NK-92 treated with Interleukin-12 subunit alpha and Interleukin-12 subunit beta, amount 100 ng/mL, for 24 hours (cell line): ENCODE measurements at places on chromosomes 5 and 9.

GRCh38 chr5:80894083-80894482, 66.1 kb upstream of the RASGRF2 start:
- no peak for DNase-seq

DNA sequence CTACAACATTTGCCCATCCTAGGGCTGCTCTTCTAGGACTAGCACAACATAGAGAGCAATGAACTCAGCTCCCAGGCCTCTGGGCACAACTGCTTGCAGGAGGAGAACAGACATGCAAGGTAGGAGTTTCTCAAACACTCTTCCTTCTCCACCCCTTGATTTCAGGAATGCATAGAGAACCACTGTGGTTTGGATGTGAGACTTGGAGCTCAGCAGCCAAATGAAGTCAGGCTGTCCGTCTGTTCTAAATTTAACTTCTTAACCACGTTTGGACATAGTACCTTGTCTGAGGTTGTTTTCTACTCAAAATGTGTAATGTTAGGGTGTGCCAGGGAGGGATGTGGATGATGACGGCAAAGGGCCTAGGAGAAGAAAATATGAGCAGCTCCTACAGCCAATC, 515.1 kb upstream of the TNC start:
- DNase-seq: no peak

- DNase-seq: no peak
These were observed 85.8 kb downstream of the FBXO38 start for GRCh38 chr5:148469501-148469935.

GRCh38 chr5:147179562-147180147, 55.2 kb upstream of the STK32A start:
- no peak for DNase-seq

GRCh38 chr5:74262544-74263207, 377.9 kb downstream of the ENC1 start:
- no peak for DNase-seq

GRCh38 chr5:2157372-2157771, 274.6 kb upstream of the IRX4 start:
- no peak for DNase-seq

- no peak for DNase-seq
These were observed 20.2 kb downstream of the RECK start for GRCh38 chr9:36056896-36057295.

DNA sequence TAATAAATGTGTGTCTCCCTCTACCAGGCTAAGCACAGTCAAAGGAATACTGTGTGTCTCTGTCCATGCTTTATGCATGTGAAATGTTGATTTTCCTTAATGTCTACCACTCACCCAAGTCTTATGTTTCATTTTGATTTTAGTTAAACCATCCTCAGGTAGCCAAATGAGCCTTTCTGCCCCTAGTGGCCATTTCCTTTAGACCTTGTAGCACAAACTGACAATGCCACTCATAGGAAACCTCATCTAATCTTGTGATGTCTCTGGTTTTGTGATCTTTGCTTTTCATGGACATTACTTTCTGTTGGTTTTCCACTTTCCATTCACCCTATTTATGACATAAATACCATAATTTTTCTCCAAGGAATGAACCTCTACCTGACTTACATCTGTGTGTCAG, 820.8 kb downstream of the MAT2B start:
- DNase-seq: no peak

DNA sequence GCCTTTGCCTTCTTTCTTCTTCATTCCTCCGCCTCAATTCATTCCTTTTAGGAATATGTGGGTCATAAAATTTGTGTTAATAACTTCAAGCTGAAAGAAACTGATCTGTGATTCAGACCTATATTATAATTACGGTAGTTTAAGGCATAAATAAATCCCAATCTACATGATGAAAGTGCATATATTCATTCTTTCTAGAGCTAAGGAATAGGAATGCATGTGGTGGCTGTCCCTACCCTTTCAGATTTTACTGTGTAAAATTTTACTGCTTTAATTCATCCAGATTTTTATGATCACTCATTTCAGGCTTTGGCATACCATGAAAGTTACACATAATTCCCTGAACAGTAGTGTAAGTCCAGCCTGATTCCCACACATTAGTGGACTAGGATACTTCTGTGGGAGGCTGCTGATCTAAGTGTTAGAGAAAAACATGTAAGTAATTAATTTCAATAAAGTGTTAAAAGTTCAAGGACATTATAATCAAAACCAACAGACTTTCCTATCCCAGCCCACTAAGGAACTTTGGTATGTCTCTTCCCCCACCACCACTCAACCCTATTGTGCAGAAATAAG, 83.1 kb downstream of the HINT1 start:
- no peak for DNase-seq

DNA sequence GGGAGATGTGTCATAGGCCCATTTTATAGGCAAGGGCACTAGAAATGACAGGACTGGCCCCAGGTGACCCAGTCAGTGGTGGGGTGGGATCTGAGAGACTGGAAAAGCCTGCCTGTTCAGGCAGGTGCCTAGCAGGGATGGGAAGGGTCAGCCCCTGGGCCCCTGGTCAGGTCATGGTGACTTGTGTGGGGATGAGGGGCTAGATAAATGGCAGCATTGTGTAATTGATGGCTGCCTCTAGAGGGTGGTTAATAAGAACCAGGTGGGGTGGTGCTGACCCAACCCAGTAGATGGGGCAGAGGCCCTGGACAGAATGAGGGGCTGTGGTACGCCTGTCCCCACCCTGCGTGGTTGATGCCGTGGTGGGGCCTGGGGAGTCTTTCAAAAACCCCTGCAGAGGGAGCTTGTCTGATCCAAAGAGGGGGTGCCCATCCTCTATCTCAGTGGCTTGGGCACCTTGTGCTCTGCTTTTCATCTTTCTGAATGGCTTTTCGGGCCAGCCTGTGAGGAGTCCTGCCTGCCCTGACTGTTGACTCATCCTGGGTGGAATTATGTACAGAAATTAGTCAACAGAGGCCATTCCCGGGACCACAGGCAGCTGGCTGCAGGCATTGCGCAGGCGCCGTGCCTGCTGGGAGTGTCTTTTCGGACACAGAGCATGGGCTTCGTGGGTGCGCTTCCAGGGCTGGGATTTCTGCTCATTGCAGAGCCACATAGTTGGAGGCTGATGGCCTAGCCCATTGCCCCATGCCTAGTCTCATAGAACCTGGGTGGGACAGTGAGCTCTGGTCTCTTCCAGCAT, 93.6 kb upstream of the PITX1 start:
- no peak for DNase-seq

GRCh38 chr5:142110046-142110531, 1.5 kb downstream of the NDFIP1 start:
- DNase-seq: no peak

DNA sequence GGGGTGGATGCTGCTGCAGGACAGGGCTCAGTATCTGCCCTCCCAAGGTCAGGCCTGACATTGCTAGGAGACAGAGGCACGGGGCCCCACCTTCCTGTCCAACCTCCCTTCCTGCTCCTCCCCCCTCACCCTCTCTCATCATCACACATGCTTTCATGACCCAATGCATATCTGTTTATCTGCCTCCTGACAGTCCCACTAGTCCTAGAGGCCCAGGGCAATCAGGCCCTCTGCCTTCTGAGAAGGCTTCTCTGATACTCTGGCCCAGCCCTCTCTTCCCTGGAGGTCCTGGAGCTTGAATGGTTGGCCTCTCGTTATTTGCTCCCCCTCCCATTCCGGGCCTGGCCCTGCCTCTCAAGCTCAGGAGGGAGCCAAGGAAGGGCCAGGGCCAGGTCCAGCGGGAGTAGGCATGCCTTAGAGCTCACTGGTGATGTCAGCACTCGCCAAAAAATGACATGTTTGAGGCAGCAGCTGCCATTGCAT, 90.6 kb upstream of the SAP30L start:
- DNase-seq: no peak

DNA sequence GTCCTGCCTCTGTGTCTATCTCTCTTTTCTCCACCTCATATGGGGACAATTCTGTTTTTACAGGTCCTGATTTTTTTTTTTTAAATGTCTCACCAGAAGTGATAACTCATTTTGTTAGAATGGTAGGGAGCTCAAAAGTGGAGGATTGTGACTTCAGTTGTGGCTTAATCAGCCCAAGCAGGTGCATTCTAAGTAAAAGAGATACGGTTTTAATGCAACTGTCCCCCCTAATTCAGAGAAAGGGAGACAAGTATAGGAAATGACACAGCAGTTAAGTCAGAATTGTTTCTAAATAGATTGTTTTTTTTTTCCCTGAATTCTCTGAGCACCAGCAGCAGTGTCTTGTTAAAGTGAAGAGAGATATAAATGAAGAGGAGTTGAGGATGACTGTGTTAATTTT, 24.5 kb downstream of the MAST4 start:
- no peak for DNase-seq

GRCh38 chr9:120696551-120697230, 17.6 kb downstream of the MEGF9 start:
- DNase-seq: no peak

- no peak for DNase-seq
These were observed 9.0 kb upstream of the CCDC125 start for GRCh38 chr5:69341520-69342161.

DNA sequence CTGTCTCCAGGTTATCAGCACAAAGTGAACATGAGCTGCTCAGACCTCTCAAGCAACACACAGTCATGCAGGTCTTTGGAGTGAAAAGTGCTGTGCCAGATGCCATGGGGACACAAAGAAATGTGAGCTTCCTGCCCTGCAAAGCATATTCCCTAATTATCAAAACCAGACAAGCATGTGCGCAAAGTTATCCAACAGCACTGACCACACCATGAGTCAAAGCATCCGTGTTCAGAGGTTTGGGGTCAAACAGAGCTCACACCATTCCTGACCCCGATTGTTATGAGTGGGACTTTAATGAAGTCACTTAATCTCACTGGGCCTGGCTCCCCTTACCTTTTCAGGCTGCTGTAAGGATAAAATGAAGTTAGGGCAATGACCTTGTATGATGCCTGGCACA, 138.5 kb downstream of the SLIT3 start:
- no peak for DNase-seq

GRCh38 chr5:41695920-41696582, 174.2 kb downstream of the OXCT1 start:
- DNase-seq: no peak

DNA sequence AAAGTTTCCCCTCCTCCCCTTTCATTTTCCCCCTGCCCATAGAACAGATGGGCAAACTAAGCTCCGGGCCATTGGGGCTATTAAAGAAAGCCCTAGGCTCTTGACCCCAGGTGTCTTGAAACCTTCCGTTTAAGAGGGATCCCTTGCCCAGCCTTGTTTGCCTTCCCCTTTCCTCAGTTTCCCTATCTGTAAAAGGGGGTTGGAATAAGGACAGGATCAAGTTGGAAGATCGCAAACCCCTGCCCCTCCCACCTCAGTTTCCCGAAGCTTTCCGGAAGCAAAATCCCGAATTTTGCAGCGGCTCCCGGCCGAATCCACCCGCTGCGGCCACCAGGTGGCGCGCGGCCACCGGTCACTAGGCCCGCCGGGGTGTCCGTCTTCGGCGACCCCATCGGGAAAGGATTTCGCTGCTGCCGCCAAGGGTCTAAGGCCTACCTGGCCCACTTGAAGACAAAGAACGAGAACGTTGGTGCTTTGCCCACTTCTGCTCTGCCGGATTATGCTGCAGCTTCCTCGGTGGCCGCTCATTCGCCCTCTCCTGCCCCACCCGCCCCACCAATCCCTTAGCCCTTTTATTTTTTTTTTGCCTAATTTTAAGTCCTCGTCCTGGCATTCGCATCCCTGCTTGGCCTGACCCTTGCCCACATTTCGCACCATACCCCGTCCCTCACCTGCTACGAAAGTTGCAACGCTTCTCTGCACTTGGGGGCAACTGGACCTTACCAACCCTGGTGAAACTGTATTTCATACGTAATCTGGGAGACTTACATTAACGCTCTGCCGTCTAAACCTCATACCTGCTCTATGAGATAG, 962 bp upstream of the NR6A1 start:
- no peak for DNase-seq

GRCh38 chr9:7813030-7813429, 13.5 kb upstream of the DMAC1 start:
- no peak for DNase-seq

GRCh38 chr5:79021753-79022152, 36.6 kb upstream of the ARSB start:
- no peak for DNase-seq

DNA sequence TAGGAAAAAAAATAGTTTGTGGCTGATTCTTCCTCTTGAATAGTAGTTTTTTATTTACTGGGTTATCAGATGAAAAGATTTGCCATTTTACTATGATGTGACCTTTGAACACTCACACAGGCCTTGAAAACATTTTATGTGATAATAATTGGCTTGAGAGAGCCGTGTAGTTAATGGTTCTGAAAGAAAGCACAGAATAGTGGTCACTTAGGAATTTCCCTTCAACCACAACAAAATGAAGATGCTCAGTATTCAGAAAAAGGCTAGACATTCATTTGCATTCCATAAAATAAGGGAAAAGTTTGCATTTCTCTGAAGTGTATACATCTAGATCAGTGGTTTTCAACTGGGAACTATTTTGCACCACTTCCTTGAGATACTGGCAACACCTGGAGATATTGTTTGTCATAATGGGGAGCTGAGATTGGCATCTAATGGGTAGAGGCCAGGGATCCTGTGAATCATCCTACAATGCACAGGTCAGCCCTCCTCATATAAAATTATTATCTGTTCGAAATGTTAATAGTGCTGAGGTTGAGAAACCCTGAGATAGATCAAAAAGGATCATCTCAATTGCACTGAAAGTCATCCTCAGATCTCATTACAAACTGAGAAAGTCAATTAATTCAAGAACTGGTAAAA, 446.4 kb upstream of the CCNG1 start:
- no peak for DNase-seq

GRCh38 chr5:56549096-56549886, 266.1 kb upstream of the MAP3K1 start:
- no peak for DNase-seq

DNA sequence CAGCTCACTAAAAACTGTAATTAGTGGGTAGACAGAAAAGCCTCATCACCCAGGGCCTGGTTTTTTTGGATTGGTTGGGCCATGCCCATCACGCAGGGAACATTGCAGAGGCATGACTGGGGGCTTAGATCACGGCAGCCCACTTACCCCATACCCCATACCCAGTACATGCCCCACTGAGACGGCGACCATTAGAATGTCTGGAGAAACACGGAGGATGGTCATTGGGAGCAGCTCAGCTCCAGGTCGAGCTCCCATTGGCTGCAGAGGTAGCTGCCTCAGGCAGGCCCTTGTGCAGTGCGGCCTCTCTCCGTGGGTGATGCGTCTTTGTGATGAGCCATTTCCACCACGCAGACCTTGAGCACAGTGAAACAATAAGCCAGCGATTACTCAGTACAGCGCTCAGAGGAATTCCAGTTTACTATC, 204.0 kb downstream of the GADD45G start:
- DNase-seq: no peak

GRCh38 chr5:142514196-142514595, 171.7 kb downstream of the FGF1 start:
- no peak for DNase-seq

- no peak for DNase-seq
These were observed 17.2 kb downstream of the FBXW11 start for GRCh38 chr5:171989276-171989675.
